Activated CD8-positive, alpha-beta memory T cell treated with anti-CD3 and anti-CD28 coated beads for 1 hour (primary cell): ENCODE measurements at places on chromosomes 7 and 10.
A peak's percentile ranks its signal among the peaks of the same experiment; 100 is the strongest.

- no peak for DNase-seq
Observed at GRCh38 chr7:244974-245373, 45.0 kb upstream of the FOXL3 start.

DNA sequence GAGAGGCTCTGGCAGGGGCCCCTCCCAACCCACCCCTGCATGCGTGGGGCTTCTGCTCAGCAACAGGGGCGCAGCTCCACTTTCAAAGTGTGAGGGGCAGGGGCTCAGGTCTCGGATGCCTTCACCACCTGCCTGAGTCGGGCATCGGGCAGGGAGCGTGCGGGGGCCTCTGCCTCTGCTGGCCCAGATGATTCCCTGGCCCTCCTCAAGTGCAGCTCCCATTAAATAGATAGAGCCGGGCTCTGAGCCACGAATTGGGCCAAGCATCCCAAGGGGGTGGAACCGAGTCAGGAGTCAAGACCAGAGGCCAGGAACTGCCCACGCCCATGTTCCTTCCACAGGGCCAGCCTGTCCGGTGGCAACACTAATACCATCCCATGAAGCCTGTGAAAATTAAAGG is 108.9 kb upstream of the FAM20C start:
- DNase-seq: no peak

GRCh38 chr7:45048748-45049147 is 40.0 kb downstream of the NACAD start:
- no peak for DNase-seq

DNA sequence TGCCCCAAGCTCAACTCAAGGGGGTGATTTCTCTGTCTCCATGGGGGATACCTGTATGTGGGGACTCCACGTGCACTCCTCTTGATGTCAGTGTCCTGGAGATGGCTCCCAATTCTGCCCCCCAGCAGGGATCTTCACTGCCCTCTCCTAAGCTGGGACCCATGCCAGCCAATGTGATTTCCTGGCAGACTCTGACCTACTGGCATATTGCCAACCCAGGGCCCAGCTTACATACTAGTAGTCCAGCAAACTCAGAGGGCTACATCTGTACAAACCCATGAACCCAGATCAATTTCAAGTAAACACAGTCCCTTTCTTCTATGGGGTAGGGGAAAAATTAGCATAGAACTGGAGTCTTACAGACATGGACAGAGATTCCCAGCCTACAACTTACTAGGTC is 26.2 kb upstream of the BMPR1A start:
- DNase-seq: no peak

DNA sequence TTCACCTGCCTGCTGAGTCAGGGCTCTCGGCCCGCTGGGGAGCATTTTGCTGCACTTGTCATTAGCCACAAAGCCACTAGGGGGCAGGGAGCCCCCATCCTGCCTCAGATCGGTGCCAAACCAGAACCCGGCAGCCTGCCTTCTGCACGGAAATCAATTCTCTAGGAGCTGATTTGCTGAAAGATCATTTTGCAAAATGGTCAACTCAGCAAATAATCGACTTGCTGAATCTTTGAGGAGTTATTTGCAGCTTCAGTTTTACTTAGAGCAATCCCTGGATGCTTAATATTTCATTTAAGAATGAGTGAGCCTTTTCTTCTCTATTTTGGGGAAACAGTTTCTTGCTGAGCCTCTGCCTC is 1.7 kb upstream of the GIMAP8 start:
- DNase-seq: peak; percentile 78

- DNase-seq: no peak
Observed at GRCh38 chr10:49361178-49361554, 34.7 kb downstream of the DRGX start.

DNA sequence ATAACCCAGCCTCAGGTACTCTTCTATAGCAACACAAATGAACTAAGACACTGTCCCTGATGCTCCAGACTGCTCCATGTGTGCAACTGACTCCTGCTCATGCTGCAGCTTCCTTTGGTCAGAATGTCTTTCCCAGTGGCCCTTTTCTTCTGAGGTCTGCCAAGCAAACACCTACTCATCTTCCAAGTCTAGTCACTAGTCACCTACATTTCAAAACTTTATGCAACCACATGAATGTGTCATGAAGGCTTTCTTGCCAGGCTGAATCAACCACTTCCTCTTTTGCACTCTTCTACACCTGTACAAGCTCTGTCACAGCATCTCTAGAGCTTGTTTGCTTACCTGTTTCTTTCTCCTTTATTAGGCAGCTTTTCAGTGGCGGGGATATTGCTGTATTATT is 75.8 kb downstream of the LSMEM1 start:
- no peak for DNase-seq

DNA sequence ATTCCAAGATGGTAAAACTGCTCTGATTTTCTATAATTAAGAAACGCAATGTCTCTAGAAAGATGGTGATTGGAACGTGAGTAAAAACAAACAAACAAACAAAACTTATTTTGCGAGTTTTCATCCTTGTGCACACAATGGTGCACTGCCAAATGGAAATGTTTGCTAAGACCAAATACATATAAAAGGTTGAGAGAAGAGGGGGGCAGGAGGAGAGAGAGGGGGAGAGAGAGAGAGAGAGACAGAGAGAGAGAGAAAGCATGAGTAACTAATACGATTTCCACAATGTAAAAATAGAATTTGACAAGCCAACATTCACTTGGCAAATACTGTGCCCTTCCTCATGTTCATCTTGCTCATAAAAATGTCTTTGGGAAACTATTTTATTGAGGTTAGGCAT is 375.4 kb downstream of the CNTNAP2 start:
- no peak for DNase-seq

- no peak for DNase-seq
Observed at GRCh38 chr10:29811751-29812427, 177.1 kb upstream of the SVIL start.

DNA sequence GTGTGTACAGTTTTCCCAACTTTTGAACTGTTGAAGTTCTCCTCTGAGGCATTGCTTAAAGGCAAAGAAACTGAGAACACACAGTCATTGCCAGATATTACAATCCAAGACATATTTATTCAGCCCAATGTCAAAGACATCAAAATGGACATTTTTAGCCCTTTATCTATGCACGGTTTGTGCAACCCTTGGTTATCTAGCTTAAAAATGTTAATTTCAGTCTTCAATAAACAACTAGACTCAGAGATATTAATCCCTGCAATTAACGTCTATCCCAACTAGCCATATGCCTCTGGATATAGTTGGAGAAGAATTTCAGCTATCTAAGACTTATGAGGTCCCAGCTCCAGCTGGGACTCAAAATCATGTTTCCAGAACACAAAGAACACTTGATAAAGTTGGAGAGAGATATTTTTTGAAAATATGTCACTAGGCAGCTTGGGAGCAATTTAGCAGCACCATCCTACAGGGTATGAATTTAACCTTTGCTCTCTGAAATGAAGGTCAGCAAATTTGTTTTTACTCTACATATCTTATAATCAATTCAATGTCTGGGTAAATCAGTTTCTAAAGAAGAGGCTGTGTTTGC is 357.0 kb downstream of the RNLS start:
- no peak for DNase-seq
